HFFc6 (cell line): ENCODE measurements at places on chromosomes 16 and 17.

GRCh38 chr16:84647828-84648594 lies at the start of gene KLHL36:
KLHL36 (plus strand) TSS chr16:84648511; CDS start chr16:84650868, 2,357 bp downstream.
- DNase-seq = no peak

- no peak for DNase-seq
Measured at GRCh38 chr16:10951026-10951425, 6.7 kb downstream of the CLEC16A start.

GRCh38 chr17:48663134-48663924 lies 37.2 kb upstream of the HOXB9 start:
- DNase-seq = no peak

DNA sequence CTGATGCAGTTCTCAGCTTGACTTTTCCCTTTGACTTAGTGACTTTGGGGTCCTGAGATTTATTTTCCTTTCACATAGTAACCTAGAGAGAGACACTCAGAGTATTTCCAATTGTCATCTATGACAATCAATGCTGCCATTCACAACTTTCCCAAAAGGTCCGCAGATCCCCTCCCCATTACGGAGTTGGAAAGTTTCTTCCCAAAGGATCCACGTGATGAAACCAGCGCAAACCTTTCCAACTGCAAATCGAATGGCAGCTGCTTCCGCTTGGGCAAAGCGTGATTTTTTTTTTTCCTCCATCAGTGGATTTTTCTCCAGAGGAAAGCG lies 538 bp upstream of the FCSK start:
- DNase-seq = no peak

GRCh38 chr17:7880076-7880868 lies 8.3 kb upstream of the CHD3 start:
- DNase-seq = no peak

GRCh38 chr16:70714581-70715054 lies 28.8 kb upstream of the MTSS2 start:
- no peak for DNase-seq

DNA sequence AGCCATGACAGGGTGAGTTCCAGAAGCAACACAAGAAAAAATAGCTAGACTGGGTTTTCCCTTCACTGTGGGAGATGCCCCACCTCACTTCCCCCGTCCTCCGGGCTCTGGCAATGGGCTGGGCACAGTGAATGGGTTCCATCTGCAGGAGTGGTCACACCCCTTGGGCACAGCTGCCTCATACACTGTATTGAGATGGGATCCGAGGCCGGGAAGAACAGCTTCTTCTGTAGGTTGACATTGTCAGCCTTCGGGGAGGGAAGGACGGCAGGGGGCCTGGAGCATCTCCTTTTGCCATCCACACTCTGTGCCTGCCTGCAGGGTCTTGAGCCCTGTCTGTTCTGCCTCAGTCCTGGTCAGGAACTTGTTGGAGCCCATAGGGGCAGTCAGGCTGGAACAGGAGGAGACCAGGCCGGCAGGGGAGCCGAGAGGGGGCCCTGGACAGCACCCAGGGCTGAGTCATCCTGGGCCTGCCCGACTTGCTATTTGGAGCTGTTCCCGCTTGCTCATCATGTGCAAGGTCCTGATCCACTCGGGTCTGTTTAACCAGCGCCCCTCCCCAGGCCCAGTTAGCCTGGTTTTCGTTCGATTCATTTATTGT lies 286.7 kb downstream of the SEC14L1 start:
- peak; percentile 84 for DNase-seq

GRCh38 chr17:4073983-4074830 lies 68.6 kb downstream of the ZZEF1 start:
- no peak for DNase-seq

DNA sequence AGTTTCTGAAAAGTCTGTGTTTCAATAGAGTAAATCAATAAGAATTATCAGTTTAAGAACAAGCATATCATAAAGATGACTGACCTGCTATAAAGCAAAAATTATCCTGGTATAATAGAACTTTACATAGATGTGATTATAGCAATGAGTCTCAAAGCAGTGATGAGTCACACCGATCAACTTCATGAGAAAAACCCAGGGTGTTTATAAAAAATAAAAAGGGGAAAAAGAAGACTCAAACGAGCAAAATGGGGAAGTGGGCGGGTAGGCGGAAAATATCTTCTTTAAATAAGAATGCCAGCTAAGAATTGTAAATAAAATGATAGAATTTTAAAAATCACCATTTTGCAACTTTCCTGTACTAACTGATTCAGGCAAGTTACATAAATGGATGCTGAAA lies 46.8 kb downstream of the BRIP1 start:
- DNase-seq = no peak

DNA sequence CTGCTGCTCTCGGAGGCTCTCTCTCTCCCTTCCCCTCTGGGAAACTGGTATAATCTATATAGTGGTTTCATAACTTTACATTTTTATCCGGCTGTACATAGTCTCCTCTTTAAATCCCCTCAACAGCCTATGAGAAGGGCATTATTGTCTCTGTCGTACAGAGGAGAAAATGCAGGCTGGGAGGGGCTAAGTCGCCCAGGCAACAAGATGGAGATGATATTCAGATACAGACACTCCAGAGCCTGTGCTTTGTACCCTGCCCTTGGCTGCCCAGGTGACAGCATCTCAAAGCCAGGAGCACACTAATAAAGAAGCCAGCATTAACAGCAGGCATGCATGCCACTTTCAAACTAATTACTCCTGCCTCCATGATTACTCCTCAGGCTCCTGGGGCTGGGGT lies 4.7 kb upstream of the EIF1 start:
- DNase-seq = no peak

DNA sequence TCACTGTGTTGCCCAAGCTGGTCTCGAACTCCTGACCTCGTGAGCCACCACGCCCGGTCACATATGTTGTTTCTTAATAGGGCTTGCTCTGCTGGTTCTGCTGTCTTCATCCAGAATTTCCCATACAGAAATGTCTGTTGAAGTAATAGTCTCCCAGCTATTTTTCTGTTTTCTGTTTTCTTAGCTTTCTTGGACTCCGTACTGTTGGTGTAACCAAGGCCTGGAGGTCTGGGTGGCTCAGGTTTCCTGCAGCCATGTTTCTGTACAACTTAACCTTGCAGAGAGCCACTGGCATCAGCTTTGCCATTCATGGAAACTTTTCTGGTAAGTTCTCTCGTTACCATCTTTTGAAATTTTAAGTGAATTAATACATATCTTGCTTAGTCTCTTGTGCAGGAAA lies 2.8 kb downstream of the SF3B3 start:
- DNase-seq = no peak

GRCh38 chr17:43517615-43518386 lies 28.3 kb downstream of the ETV4 start:
- DNase-seq = peak; percentile 54

- no peak for DNase-seq
Measured at GRCh38 chr17:35298639-35299038, 55.8 kb downstream of the SLFN5 start.

DNA sequence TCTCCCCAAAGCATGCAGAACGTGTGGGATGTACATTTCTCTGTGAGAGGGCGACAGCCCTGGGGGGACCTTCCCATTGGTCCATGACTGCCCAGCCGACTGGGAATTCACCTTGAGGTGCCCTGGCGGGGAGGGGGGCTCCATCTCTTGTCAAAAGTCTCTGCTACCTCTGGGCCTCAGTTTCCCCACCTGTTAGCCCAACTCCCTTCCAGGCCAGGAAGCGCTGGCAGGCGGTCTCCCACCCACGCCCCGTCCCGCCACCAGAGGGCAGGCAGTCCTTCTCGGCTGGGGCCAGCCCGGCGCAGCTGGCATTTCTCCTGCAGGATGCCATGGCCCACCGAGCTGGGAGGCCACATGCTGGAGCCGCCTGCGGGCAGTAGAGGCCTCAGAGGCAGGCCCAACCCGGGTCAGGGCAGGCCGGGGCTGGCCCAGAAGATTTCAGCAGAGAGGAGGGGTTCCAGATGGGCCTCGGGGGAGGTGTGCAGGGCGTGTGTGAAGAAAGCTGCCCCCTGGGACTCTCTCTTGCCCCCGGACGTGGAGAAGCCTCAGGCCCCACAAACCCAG lies 16.6 kb downstream of the CD7 start:
- peak; percentile 58 for DNase-seq

- DNase-seq = peak; percentile 81
Measured at GRCh38 chr17:21161498-21162393, 35.0 kb downstream of the DHRS7B start.

DNA sequence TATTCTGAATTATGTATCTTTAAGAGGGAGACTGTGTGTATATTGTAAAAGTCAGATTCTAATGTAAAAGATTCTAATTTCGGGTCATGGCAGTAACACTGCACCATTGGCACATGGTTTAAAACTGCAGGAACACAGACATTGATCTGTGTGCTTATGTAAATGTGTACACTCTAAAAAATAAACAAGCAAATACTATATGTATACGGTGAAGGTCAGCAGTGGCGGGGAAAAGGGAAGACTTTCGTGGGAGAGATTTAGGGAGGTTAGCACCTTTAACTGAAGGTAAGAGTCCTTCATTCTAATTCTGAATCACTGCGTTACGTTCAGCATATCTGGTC lies 157.8 kb upstream of the FAM20A start:
- DNase-seq = no peak
